Femur (tissue), 1 donor: ENCODE measurements at places on chromosomes 2 and 18.

GRCh38 chr2:75135776-75136400 lies 63.4 kb downstream of the TACR1 start:
- DNase-seq, result no peak

DNA sequence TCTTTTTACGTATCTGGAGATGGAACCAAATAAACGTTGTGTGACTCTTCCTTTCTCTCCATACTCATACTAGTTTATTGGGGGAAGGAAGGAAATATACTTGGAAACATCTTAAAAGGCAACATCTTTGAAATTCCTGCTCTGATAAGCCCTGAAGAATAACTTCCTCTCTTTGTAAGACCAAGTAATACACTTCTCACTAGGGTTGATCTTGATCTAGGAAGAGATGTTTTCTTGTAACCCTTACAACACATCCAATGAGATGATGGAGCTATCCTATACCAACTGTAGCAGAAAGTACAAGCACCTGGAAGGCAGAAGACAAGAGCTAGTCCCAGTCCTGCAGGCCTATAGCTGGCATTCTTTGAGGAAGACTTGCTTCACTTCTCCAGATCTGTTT lies 2.0 kb downstream of the ANKRD44 start:
- DNase-seq, result no peak

DNA sequence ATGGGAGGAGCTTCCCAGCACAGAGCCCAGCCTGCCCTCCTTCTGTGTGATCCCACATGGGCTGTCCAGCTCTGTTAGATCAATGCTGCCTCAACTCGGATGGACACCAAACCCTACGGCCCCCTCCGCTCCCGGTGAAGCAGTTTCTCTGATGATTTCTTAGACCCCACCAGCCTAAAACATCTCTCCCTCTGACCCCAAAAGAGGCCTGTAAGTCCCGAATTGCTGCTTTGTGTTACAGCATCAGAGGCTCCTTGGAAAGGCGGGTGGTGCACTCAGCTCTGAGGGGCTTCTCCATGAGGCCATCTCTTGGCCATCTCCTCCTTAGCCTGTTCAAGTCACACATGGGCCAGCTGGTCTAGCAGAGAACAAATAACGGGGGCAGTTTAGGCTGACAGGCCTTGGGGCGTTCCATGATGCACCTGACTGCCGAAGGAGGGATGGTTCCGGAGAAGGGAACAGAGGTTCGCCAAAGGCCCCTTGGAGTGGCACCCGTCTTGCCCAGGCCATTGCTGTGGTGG lies 240.7 kb downstream of the SH3RF3 start:
- peak; percentile 8 for DNase-seq

DNA sequence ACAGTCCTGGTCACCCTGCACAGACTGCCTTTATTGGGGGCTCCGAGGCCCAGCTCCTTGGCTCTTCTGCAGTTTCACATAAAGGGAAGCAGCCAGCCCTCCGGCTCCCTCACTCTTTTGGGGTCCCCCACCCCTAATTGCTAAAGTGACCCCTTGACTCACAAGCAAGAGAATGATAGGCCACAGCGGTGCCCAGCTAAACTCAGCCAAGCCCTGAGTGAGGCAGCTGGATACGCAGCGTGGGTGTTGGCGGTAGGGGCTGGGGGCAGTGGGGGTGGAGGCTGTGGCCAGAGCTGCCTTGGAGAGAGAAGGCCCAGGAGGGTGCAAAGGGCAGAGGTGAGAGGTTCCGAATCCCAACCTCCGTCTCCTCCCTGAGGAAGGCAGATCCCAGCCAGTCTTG lies 25.5 kb upstream of the ALPP start:
- DNase-seq, result no peak

GRCh38 chr2:120593921-120594686 lies 141.6 kb upstream of the GLI2 start:
- no peak for DNase-seq

DNA sequence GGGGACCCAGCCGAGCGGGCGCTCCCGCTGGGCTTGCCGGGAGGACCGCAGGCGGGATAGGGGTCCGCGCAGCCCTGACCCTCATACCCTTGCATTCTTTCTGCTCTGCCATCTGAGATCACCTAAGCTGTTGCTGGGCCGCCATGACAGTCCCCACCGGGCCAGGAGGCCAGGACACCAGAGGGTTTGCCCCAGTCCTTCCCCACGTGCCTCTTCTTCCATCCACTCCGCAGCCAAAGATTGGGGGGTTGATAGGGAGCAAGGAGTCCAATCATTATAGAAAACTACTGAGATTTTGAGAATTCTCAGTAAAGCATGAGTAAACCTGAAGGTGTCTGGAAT lies 453 bp upstream of the GRB14 start:
- DNase-seq, result peak; percentile 25

GRCh38 chr2:195364015-195364965 lies 292.7 kb upstream of the SLC39A10 start:
- DNase-seq, result no peak

DNA sequence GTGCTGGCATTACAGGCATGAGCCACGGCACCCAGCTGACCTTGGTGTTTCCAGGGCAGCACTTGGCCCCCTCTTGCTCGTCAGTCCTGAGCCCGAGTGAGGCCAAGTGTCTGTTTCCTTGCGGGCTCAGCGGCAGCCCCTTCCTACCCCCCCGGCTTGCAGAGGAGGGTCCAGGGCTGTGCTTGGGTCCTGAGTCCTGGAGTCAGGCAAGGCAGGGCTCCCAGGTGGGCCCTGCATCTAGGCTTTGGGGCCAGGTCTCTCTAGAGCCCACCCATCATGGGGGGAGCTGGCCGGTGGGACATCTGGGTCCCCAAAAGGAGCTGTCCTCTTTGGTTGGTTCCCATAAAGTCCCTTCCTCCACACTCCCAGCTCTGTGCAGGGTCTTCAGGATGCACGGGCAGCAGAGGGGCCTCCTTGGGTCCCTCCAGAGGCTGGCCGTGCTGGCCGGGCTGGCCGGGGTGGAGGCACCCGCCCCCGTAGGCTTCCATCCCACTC lies 63.7 kb upstream of the HPCAL1 start:
- peak; percentile 8 for DNase-seq

DNA sequence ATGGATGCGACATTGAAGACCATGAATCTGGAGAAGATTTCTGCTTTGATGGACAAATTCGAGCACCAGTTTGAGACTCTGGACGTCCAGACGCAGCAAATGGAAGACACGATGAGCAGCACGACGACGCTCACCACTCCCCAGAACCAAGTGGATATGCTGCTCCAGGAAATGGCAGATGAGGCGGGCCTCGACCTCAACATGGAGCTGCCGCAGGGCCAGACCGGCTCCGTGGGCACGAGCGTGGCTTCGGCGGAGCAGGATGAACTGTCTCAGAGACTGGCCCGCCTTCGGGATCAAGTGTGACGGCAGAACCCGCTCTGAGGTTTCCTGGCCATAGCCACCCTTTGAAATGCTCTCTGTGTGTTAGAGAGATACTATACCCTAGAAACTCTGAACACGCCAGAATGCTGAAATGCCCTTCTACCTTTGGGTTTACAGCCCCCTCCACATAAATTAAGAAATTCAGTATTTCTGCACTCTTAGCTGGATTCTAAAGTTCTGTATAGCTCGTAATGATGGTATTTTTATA lies 659 bp downstream of the CHMP1B start:
- peak; percentile 51 for DNase-seq

- DNase-seq, result no peak
Observed at GRCh38 chr2:177612659-177613058, 220.1 kb downstream of the AGPS start.

GRCh38 chr2:57920342-57920939 lies 126.2 kb upstream of the VRK2 start:
- no peak for DNase-seq

DNA sequence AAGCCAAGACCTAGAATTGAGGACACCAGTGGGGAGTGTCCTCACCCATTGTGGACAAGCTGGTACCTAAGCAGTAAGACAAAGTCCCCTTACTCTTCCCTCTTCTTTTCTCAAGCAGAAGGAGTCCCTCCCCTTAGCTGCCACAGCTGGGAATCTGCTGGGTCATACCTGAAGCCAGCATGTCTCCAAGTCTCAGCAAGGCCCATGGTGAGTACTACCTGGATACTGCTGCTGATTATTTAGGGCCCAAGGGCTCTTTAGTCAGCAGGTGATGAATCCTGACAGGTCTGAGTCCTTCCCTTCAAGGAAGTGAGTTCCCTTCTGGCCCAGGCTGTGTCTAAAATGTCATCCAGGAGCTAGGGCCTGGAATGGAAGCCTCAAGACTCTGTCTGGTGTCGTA lies 198.6 kb upstream of the STK17B start:
- DNase-seq, result no peak

DNA sequence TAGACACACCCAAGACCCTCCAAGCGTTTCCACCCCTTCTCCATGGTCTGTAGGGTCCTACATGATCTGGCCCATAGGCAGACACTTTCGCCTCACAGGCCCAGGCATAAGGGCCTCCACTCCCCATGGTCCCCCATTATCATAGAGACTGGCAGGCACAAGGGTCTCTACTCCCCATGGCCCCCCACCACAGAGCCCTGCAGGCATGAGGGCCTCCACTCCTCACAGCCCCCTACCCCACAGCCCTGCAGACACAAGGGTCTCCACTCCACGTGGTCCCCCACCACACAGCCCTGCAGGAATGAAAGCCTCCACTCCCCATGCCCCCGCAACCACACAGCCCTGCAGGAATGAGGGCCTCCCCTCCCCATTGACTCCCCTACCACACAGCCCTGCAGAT lies 159.7 kb upstream of the AGAP1 start:
- DNase-seq, result no peak

DNA sequence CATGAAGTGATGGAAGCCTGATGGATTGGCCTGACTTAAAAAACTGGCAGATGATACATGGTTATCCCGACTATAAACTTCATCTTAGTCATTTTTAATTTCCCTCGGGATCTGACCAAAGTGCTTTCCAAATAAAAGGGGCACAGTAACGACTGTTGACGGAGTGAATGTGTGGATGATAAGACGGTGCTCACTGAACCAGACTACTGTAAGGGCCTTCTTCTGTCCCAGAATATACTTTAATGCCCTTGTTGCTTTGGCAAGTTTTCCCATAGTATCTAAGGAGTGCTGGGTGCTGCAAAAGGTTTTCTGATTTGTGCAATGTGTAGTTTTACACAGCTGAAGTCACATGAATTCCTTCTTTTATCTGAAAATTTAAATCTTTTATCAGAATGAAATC lies 373.5 kb downstream of the DSEL start:
- no peak for DNase-seq

DNA sequence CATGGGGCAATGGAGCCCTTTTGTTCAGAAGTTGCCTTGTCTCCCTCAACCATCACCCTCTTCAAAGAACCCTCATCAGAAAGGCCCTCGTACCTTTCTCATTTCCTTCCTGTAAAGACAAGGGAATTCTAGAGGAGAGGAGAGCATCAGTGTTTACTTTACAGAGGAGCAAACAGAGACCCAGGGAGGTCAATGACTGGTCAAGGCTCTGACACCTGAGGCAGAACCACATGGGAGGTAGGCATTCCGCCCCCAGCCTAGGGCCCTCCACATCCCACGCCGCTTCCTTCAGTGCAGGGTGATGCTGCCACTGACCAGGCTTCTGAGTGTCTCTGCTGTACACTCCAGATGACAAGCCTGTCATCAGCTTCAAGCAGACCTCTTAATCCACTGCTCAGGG lies 104.7 kb downstream of the NRP2 start:
- DNase-seq, result no peak

- no peak for DNase-seq
Observed at GRCh38 chr2:207484444-207485391, 45.0 kb upstream of the CREB1 start.

DNA sequence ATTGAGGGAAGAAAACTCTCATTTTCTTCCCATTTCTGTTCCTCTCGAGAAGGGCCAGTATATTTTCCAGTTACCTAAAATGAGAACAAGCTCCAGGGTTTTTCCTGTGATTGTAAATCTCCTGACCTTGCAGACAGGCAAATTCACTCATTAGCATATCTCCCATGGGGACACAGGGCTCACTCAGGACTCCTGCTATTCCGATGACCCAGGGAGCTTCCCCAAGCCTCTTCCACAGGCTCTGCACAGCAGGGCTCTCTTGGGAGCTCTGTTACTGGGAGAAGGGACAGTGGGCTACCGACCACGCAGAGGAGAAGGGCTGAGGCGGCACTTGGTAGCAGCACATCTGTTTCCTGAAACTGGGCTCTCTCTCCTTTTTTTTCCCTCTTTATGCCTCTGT lies 135.2 kb upstream of the CAPN13 start:
- DNase-seq, result no peak

- DNase-seq, result no peak
Observed at GRCh38 chr2:53886406-53887280, 26.9 kb upstream of the GPR75 start.

- peak; percentile 39 for DNase-seq
Observed at GRCh38 chr2:100730290-100730868, 89.6 kb upstream of the NPAS2 start.

- DNase-seq, result no peak
Observed at GRCh38 chr2:32976409-32977063, 29.8 kb downstream of the LTBP1 start.

DNA sequence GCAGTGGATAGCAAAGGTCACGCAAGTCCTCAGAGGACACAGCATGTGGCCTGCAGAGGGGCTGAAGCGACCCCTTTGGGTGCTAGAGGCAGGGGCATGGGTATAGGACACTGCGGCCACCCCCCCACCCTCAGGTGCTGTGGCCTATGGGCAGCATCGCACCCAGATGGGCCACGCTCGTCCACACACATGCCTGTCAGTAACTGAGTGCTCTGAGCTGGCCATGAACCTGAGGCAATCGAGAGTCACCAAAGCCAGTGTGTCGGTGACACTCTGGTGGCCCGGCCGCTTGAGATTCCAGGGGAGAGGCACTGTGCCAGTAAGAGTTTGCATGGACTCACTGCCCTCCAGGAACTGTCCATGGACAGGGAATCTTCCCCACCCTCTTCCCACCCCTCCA lies 22.7 kb upstream of the PTPN2 start:
- DNase-seq, result no peak

DNA sequence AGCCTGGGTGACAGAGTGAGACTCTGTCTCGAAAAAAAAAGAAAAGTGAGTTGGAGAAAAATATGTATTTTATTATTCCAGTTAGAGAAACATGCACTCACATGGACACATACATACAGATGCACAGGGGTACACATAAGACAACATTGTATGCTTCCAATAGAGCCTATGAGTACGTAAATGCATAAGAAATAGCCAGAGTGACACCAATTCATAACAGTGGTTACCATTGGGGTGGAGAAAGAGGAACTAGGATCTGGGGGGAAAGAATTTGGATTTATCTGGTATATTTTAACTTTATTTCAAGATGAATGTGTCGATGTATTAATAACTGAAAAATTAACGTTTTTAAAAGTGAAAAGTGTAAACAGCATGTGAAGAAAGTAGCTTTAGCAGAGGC lies 16.1 kb downstream of the IL36A start:
- DNase-seq, result no peak

DNA sequence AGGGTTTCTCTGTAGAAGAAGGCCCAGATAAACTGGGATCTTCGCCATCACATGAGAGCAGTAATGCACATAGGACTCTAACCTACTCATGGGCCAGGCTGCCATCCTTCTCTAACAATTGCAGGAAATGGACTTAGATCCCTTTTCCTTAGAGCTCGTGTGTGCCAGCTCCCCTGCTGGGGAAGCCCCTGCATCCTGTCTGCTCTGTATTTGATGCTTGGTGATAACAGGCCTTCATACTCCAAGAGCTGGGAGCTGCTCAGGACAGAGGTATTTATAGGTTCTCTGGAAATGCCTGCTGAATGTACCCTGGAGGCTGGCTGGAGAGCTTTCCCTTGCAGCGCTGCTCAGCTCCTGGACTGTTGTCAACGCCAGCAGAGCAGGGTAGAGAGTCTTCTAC lies 249.6 kb downstream of the MTX2 start:
- no peak for DNase-seq
